ENCODE measurements at places on chromosomes 11 and 22.
A peak's percentile ranks its signal among the peaks of the same experiment; 100 is the strongest.

- no peak overlapping the region for H3K27ac ChIP-seq
- H3K27me3 ChIP-seq: no peaks in the 10 kb centered on the region
- no peak for DNase-seq
- H3K4me3 ChIP-seq: no peak overlapping the region
Measured at GRCh38 chr11:132471466-132471865, 1060.8 kb downstream of the OPCML start.

- H3K4me3 ChIP-seq: no peak overlapping the region
- DNase-seq: no peak
- no peaks in the 10 kb centered on the region for H3K4me1 ChIP-seq
- no peaks in the 10 kb centered on the region for H3K27me3 ChIP-seq
- no peak overlapping the region for H3K27ac ChIP-seq
Measured at GRCh38 chr11:62627713-62628112, 5.9 kb upstream of the B3GAT3 start.

- H3K27ac ChIP-seq: peak overlapping the region; percentile 42
- no peak overlapping the region for H3K4me3 ChIP-seq
- peak; percentile 63 for DNase-seq
Measured at GRCh38 chr11:86041975-86042378, 26.9 kb downstream of the PICALM start.

DNA sequence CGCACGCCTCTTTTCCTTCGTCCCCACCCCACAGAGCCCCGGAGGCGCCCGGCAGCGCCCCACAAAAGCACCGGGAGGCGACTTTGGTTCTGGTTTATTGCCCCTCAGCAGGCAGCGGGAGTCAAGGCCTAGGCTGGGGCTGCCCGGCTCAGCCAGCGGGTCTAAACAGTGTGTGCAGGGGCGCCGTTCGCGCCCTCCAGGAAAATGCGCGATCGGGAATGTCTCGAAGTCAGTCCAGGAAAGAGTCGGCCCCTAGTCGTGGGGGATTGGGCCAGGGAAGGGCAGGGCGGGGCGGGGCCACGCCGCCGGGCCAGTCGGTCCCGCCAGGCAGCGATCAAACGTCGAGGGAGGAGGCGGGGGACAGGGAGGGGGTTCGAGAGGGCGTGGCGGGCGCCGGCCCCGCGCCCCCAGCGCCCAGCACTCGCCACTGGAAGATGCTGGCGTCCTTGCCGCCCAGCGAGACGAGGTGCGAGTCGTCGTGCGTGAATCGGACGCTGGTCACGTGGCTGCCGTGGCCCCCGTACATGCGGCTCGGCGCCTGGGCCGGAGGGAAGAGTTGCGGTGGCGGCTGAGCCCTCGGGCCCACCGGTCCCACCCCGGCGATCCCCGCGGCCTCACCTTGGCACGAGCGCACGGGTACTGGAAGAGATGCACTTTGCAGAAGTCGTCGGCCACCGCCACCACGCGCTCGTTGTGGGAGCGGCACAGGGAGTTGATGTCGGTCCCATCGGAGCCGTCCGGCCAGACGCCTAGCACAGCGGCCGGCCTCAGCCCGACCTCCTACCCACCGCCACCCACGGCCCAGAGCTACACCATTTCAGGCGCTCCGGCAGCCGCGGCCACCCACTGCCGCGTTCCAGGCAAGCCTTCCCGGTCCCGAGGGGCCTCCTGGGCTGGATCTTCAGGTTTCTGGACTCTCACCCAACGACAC is 741 bp upstream of the MTA2 start:
- H3K4me3 ChIP-seq: peak overlapping the region; percentile 91
- H3K27ac ChIP-seq: peak overlapping the region; percentile 98
- DNase-seq: peak; percentile 77

DNA sequence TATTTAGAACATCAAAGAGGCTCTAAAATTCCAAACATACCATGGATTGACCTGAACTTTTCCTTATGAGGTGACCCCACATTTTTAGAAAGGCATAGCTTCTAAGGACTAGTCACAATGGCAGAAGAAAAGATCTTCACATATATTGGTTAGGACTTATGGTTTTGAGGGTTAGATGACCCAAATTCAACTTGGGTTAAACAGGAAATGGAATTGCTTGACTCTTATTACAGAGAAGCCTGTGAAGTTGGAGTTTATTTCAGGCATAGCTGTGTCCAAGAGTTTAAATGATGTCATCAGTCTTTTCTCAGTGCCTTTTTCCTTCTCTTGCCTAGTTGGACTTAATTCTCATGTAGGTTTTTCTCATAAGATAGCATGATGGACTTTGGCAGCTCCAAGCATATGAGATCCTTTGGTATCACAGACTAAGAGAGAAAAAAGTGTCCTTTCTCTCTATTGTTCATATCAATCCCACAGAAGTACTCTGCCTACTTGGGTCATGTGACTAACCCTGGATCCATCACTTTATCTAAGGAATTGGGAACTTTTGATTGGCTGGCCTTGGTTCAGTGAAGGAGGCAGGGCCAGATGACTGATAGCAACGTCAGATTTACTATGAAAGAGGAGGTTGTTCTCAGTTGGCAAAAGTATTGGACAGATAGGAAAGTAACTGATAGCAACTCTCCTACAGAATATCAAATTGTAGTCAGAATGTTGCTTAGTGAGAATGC is 17.3 kb upstream of the RAG1 start:
- H3K36me3 ChIP-seq: peaks cover 33% of the 10 kb centered on the region
- no peaks in the 10 kb centered on the region for H3K4me1 ChIP-seq
- H3K4me3 ChIP-seq: no peak overlapping the region
- no peak for DNase-seq
- peaks cover 24% of the 10 kb centered on the region for H3K27me3 ChIP-seq
- no peak overlapping the region for H3K27ac ChIP-seq

- peak within 1 kb of the TSS; percentile 92 for H3K4me3 ChIP-seq
- peak; percentile 98 for DNase-seq
- H3K27ac ChIP-seq: peak within 1 kb of the TSS; percentile 67
- no peaks in the 10 kb centered on the region for H3K36me3 ChIP-seq
Measured at GRCh38 chr22:20858615-20859416, at the start of the genes PI4KA and SNAP29. TSS of gene PI4KA (minus strand) at chr22:20858811. CDS start at chr22:20858725, 86 bp downstream. TSS of gene SNAP29 (plus strand) at chr22:20859007. CDS start at chr22:20859111, 104 bp downstream.

DNA sequence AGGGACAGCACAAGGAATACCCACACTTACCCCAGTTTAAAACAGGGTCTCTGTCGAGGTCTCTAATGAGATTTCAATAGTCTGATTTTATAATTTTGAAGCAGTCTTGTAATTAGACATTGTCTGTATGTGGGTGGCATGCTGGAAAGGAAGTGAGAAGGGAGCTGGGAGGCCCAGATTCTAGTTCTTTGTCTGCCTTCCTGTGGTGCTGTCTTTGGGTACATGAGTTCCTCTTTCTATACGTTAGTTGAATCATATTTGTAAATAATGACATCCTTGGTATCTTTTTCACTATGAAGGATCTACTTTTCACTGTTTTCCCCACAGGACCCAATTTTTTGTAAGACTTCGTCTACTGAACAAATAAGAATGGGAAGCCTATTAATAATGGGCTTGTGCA is 42.0 kb upstream of the TENM4 start:
- H3K36me3 ChIP-seq: no peaks in the 10 kb centered on the region
- no peak overlapping the region for H3K27ac ChIP-seq
- no peak overlapping the region for H3K4me3 ChIP-seq
- DNase-seq: no peak
- peaks cover 31% of the 10 kb centered on the region for H3K4me1 ChIP-seq

DNA sequence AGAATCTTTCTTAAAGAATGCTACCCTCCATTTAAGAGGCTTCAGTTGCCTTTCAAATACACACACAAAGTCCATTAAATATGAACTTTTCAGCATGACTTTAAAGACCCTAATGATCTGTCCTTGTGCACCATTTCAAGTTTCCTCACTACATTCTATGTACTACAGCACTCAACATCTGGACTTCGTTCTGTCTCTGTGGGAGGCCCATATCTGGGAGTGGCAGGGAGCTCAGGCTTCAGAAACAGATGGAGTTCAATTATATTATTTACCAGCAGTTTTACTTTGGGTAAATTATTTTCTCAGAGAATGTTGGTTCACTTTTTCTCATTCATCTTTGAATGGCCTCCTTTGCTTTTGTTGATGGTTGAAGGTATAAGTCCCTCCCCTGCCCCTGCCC is 67.4 kb downstream of the ANO3 start:
- H3K27ac ChIP-seq: no peak overlapping the region
- no peak for DNase-seq
- H3K27me3 ChIP-seq: no peaks in the 10 kb centered on the region
- no peak overlapping the region for H3K4me3 ChIP-seq

DNA sequence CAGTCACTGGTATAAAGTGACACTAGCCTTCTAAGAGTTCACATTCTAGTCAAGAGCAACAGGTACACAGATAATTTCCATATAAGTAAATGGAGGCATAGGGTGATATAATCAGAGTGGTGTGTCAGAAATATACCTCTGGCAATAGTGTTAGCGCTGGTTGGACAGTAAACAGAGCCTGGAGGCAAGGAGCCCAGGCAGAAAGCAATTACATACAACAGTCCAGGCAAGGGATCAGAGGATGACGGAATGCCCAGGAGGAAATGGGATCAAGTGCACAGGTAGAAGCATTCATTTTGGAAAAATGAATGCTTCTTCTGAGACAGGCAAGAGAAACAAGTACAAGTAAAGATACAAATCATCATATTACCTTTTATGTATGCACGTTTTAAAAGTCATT is 36.2 kb upstream of the MMP13 start:
- H3K36me3 ChIP-seq: no peaks in the 10 kb centered on the region
- no peaks in the 10 kb centered on the region for H3K27me3 ChIP-seq
- H3K4me3 ChIP-seq: no peak overlapping the region
- no peak overlapping the region for H3K27ac ChIP-seq

GRCh38 chr11:126483621-126484195 is 128.2 kb downstream of the ST3GAL4 start:
- H3K36me3 ChIP-seq: no peaks in the 10 kb centered on the region
- no peak overlapping the region for H3K4me3 ChIP-seq
- H3K27me3 ChIP-seq: no peaks in the 10 kb centered on the region
- no peak for DNase-seq
- peaks cover 16% of the 10 kb centered on the region for H3K4me1 ChIP-seq
- H3K27ac ChIP-seq: no peak overlapping the region

DNA sequence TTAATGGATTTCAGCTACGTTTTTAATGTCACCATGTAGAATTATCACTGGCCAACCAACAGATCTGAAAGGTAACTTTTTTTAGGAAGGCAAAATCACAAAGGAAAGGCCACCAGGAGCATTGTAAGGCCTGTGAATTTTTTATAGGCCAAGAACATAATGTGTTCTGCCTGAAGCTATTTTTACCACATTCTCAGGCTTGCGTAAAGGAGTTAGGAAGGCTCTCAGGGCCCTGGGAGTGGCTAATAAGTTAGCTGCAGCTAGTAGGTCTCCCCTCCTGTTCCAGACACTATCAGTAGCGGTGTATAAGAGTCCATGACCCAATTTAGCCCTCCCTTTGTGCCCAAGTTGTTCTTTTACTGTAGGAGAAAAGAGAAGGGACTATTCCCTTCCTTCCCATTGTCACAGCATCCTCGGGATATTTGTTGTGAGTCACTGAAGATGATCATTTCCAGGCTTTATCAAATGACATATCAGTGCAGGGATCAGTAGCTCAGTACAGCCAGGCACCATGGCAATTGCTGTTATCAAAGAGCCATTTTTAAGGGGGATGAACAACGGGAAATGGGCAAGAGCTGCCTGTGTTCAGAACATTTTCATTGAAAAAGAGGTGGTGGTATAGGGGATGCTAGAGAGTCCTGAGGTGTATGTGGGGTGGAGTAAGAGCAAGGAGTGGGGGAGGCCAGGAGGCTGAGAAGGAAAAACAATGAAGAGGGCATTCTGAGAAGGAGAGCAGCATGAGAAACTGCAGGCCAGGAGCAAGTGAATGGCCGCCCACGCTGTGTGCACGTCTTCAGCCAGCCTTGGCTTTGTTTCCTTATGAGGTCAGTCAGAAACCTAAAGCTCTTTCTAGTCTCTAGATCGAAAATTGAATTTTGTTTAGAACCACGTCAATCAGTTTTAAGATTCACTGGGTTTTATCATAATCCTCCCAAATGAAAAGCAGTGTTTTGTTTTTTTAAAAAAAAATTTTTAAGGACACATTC is 940.3 kb downstream of the NTM start:
- DNase-seq: no peak
- H3K27ac ChIP-seq: no peak overlapping the region
- H3K27me3 ChIP-seq: no peaks in the 10 kb centered on the region
- H3K4me3 ChIP-seq: no peak overlapping the region

DNA sequence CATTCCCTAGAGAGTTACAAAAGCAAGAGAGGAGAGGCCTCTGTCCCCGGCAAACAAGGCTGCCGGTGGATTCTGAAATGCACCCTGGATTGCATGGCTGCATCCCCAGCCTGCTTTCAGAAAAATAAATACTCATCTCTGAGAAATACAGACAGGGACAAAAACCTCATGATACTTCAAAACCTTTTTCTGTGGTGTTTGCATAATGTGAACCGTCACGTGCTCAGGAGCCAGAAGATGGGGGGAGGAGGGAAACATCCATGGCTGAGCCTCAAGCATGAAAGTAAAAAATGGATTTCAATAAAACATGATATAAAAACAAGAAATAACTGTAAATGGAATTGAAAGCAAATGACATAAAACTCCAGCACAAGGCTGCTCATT is 198.5 kb upstream of the NCAM1 start:
- H3K4me1 ChIP-seq: no peaks in the 10 kb centered on the region
- H3K27me3 ChIP-seq: no peaks in the 10 kb centered on the region
- no peak overlapping the region for H3K4me3 ChIP-seq
- DNase-seq: no peak
- no peaks in the 10 kb centered on the region for H3K36me3 ChIP-seq

GRCh38 chr11:75667255-75667830 is 1.5 kb downstream of the MAP6 start:
- H3K27ac ChIP-seq: no peak overlapping the region
- peak; percentile 59 for DNase-seq
- H3K4me1 ChIP-seq: peaks cover 35% of the 10 kb centered on the region
- H3K36me3 ChIP-seq: no peaks in the 10 kb centered on the region
- peaks cover 79% of the 10 kb centered on the region for H3K27me3 ChIP-seq

DNA sequence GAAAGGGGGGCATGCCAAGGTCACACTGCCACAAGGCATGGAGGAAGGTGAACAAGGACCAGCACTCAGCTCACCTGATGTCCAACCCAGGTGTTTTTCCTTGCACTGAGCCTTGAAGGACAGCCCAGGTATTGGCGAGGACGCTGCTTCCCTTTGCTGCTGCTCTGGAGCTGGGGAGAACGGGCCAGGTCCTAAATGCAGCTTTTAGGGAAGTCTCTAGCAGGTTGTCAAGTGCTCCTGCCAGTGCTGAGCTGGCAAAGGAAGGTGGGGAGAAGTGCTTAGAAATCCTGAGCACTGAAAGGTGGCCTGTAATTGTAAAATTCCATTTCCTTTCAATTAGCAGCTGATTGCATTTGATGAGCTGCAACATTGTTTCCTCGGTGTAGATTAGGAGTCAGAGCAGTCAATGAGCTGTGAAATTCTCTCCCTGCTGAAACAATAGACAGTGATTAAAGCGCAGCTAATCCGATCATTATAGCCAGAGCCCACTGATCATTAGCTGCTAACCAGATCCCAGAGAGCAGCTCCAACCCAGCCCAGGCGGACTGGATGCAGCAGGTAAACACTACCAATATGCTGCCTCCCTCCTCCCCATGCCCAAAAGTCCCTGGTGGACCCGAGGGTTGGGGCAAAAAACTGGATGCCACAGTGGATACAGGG is 507.6 kb downstream of the INSC start:
- H3K36me3 ChIP-seq: no peaks in the 10 kb centered on the region
- DNase-seq: no peak
- H3K27me3 ChIP-seq: no peaks in the 10 kb centered on the region

GRCh38 chr22:17773606-17774205 is 563 bp downstream of the BID start:
- DNase-seq: peak; percentile 73
- peaks cover 20% of the 10 kb centered on the region for H3K4me1 ChIP-seq
- no peaks in the 10 kb centered on the region for H3K36me3 ChIP-seq
- H3K4me3 ChIP-seq: peak overlapping the region; percentile 70

- peak; percentile 8 for DNase-seq
- no peak overlapping the region for H3K4me3 ChIP-seq
- H3K36me3 ChIP-seq: peaks cover 14% of the 10 kb centered on the region
- no peaks in the 10 kb centered on the region for H3K27me3 ChIP-seq
- peaks cover 31% of the 10 kb centered on the region for H3K4me1 ChIP-seq
Measured at GRCh38 chr11:69127081-69127850, 28.5 kb upstream of the SMIM38 start.

Data from WTC11 (cell line).